ENCODE measurements at places on chromosomes 11 and 22.

- peak; percentile 93 for DNase-seq
These were observed 38.6 kb upstream of the CARS1 start for GRCh38 chr11:3095712-3096361.

- peak; percentile 23 for DNase-seq
These were observed 126.0 kb downstream of the SYN3 start for GRCh38 chr22:32932176-32932575.

DNA sequence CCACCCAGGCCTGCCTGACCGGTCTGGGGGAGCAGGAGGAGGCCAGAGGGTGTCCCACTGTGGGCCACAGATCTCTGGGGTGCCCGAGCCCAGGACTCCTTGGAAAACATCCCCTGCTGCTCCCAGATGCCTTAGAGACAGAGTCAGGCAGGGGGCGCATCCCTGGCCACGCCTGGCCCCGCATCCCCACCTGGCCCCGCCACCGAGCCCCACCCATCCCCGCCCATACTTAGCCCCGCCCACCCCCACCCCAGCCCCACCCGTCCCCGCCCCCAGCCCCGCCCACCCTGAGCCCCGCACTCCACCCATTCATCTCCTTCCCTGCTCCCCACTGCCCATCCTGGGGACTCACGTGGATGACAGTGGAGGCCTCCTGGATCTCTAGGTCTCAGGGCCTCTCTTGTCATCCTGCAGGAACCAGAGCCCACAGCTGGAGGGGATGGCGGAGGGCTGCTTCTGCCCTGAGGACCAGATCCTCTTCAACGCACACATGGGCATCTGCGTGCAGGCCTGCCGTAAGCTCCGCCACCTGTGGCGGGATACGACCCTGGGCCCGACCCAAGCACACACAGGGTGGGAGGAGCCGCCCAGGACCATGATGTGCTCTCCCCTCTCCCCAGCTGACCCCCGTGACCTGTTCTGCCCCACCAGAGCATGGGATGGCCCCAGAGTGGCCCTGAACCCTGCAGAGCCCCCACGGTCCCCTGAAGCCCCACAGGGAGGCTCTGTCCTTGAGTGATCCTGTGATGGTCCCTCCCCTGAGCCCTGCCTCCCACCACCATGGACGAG, 33.6 kb downstream of the MUC5B start:
- no peak for DNase-seq

DNA sequence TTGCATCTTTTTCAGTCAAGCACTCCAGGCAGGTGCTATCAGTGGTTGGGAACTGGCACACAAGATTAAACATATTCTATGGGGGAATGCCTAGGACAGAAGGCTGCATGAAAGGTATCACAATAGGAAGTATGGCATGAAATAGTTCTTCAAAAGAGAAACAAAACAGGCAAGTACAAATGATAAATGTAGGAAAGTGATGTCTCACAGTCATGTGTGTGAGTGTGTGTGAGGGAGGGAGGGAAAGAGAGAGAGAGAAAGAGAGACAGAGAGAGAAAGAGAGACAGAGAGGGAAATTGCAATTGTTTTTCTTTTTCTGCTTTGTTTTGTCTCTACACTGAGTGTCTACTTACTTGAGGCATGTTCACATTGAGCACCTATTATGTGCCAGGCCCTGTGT, 456.3 kb downstream of the MIAT start:
- DNase-seq, result no peak

- DNase-seq, result no peak
These were observed 86.8 kb downstream of the WT1 start for GRCh38 chr11:32348502-32348901.

GRCh38 chr11:122743949-122744348, 88.4 kb downstream of the UBASH3B start:
- no peak for DNase-seq

DNA sequence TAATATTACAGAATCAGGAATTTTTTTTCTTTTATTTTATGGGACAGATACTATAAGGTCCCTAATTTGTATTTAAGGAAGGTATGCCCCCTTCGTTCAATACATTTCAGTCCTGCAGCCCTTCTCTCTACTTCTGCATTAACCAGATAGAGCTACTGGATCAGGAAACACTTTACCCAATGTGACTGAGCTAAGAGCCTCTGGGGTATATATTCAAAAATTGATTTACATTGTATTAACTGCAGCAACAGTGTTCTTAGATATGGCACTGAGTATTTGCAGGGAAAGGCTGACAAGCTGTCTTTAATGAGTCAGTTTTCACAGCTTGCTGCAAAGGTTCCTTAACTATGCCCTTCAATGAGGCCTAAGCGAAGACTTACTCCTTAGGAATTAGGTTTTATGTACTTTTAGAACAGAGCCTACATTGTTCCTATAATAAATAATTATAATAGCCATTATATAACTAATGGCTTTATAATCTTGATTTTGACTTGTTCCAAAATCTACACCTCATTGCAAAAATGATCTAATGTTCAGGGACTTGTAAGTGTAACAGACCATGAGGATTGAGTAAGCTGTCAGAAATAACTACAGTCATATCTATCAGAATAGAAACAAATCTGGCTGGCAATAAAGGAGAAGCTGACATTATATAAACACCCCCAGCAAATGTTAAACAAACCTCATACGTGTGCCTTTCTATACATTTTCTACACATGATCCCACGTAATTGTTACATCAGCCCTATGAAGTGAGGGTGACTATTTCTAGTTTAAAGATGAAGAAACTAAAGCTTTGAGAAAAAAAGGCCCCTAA, 55.0 kb downstream of the DDI1 start:
- DNase-seq, result no peak

DNA sequence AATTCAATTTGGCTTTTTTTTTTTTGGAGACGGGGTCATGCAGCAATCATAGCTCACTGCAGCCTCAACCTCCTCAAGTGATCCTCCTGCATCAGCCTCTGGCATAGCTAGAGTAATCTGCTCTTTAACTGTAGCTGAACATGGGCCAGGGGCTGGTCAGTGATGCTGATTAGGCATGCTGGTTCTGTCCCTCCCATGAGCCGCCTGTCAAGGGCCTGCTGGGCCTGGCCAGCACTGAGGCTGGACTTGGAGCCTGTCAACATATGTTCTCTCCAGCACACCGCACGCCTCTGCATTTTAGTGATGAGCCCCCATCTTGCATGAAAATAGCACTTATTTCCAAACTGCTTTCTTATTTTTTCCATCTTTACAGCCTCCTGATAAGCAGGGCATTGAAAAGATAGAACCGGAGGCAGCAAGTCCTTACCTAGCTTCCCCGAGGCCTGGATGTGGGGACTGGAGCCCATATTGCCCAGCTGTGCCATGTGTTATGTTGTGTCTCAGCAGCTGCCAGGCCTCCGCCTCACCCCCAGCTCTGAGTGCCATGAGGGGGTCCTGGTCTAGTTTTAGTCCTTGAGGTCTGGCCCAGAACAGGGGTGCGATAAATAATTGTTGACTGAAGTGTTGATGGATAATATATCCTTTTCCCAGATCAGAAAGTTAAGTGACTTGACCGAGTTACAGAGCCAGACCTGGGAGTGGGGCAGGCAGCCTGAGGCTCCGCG, 80.0 kb downstream of the CTTN start:
- DNase-seq, result no peak

DNA sequence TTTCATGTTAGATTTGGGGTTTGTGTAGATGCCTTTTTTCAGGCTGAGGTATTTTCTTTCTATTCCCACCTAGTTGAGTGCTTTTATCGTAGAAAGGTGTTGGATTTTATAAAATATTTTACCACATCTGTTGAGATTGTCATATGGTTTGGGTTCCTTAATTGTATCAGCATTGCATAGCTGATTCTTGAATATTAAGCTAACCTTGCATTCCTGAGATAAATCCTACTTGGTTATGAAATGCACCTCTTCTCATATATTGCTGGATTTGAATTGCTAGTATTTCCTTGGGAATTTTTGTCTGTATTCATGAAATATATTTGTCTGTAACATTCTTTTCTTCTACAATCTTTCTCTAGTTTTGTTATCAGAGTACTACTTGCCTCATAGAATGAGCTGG, 10.1 kb downstream of the XKR3 start:
- no peak for DNase-seq

DNA sequence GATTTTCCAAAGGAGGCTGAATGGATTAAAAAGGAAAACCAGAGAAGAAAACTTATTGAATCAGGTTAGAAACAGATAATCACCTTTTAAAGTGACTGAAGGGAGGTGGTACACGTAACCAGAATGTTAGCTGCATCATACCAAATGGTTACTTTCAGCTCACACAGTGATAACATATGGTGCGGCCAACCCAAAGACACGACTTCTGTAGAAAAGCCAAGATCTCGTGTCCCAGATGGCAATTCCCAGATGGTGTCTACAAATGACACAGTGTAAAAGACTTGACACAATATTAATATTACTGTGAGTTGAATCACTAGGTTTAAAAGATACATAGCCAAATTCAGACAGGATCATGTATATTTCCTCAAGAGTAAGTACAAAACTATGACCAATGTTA, 5.2 kb downstream of the PPP2R1B start:
- DNase-seq, result no peak

DNA sequence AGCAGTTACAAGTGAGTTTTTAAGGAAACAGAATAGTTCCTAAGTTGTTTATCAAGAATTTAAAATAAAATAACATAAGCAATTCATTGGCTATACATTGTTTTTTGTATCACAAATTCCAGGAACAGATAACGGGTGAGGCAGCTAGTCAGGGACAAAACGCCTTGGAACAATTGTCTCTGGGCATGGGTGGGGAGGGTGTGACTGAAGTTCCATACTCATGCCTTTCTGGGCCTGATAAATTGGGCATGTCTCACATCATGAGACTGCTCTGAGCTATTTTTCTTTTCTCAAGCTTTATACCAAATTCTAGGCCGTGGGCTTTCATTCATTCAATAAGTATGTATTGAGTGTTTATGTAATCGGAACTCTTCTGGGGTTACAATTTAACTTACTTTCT, 21.6 kb downstream of the FOLR3 start:
- DNase-seq, result no peak

- DNase-seq, result no peak
These were observed 59.7 kb upstream of the BARX2 start for GRCh38 chr11:129315781-129316579.

- no peak for DNase-seq
These were observed 27.1 kb upstream of the OR5AK2 start for GRCh38 chr11:56961609-56962008.

DNA sequence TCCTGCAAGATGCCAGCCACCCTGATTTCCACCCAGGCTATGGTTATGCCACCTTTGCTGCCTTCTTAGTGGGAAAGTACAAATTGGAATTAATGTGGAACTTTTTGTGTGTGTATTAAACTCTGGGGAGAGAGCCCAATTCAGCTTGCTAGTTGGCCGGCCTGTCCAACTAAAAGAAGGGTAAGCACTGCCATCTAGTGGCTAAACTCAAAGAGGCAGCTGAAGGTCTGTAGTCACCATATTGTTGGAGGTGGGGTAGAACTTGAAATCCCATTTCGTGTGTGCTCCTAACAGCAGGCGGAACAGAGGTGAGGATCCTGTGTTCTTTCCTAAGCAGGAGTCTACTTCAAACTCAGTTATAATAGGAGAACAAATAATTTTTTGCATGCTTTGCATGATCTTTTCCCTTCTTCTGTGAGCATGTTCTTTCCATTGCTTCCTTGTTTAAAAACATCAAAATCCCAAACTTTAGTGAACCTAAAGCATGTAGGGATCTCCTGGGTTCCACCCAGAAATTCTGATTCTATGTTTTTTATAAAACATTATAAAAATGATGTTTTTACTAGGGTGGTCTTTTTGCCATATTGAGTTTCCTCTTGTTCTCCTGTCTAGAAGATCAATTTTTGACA, 138.8 kb upstream of the SORL1-AS1 start:
- peak; percentile 86 for DNase-seq

DNA sequence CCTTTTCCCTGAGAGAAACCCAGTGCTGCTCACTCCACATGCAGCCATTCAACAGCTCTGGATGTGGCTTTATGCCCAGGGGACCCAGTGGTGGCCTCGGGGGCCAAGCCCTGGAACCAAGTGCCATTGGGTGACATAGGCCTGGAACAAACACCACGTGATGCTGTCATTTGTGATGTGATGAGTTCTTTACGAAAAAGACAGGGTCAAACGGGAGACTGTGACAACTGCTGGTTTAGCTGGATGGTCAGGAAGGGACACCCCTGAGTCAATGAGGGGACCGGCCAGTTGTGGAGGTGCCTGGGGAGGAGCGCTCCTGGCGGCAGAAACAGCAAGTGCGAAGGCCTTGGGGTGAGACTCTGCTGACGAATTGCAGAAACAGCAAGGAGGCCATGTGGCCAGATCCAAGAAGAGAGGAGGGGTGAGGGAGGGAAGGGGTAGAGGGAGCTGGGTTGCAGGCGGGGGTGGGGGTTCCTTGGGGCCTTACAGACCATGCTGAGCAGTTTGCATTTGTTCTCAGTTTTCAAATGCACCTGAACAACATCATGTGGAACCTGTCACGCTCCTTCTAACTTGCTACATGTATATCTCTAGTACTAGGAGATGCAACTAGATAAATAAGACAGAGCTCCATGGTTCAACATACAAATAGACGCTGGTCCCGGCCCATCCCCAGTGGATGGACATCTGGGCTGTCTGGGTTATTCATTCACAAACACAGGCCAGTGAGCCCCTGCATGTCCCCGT, 56.1 kb downstream of the IGLL5 start:
- DNase-seq, result no peak

DNA sequence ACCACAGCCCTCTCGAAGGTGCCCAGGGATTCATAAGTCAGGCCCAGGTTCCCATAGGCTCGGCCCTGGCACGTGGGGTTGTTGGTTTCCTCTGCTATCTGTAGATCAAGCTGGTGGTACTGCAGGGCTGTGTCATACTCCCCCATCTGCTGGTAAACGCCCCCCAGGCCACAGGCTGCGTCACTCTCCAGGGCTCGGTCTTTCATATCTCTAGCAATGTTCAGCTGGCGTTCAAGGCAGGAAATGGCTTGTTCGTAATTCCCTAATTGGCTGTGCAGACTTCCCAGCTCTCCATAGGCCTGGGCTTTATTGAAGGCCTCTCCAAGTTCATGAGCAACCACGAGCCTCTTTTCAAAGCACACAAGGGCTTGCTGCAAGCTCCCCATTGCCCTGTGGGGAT, 186.4 kb upstream of the PITPNB start:
- DNase-seq, result peak; percentile 55

DNA sequence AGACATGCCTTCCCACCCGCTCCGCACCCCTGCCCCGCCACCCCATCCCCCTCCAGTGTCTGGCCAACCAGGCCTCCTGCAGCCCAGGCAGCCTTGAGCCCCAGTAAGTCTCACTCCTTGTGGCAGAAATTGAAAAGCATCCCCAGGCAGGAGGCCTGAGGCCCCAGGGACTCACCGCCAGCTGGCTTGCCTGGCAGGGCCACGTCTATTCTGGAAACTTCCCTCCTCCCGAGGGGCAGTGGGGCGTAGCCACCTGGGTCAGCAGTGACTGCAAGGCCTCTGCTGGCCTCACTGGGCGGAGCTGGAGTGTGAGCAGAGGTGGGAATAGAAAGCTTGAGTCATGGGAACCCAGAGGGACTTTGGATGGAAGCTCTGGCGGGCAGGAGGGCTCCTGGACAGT, 26.3 kb downstream of the ANO1 start:
- no peak for DNase-seq

- DNase-seq, result no peak
These were observed 347.2 kb downstream of the NTM start for GRCh38 chr11:131717616-131718015.
